Activated CD4-positive, alpha-beta T cell treated with anti-CD3 and anti-CD28 coated beads for 48 hours (primary cell): ENCODE measurements at places on chromosomes 11 and 22.
A peak's percentile ranks its signal among the peaks of the same experiment; 100 is the strongest.

GRCh38 chr11:43316451-43316850 lies 4.7 kb downstream of the API5 start:
- DNase-seq: peak; percentile 34

GRCh38 chr22:46121523-46122287 lies 28.6 kb upstream of the PPARA start:
- no peak for DNase-seq

- no peak for DNase-seq
These were observed 10.6 kb upstream of the NXPE4 start for GRCh38 chr11:114606003-114606801.

GRCh38 chr22:23532731-23533130 lies 47.4 kb downstream of the IGLL1 start:
- no peak for DNase-seq

- peak; percentile 36 for DNase-seq
These were observed 74.4 kb downstream of the ARHGAP32 start for GRCh38 chr11:129117595-129118350.

- no peak for DNase-seq
These were observed 89.9 kb downstream of the MTNR1B start for GRCh38 chr11:93059117-93059957.

DNA sequence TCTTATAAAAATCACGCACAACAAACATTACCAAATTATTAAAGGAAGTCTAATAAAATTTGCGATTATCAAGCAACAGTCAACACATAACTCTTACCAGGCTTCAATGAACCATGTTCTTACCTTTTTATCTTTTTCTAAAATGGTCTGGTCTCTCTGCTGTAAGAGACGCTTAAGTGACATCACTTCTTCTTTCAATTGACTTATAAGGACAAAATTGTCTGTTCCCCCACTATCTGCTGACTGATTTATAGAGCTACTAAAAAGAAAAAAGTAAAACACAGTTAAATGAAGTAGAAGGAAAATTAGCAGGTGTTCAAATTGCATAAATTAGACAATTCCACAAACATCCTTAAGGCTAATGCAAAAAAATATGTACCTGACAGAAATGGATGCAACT lies 10.9 kb downstream of the FAM76B start:
- DNase-seq: no peak

GRCh38 chr11:107043242-107044006 lies 25.1 kb upstream of the GUCY1A2 start:
- DNase-seq: no peak

DNA sequence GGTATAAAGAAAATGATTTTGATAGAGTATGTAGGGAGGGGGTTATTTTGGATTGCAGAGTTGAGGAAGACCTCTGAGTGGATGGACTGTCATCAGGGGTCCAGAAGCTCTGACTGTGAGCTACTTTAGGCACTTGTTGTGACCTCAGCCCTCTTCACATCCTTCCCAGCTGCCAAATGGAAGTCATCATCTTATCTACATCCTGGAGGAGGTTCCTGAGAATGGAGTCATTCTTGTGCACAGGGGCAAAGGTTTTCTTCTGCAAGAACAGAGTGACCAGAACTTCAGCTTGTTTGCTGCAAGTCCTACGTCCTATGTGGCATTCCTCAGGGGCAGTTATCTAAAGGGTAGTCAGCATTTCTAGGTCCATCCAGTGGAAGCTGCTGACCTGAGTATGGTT lies 393.8 kb downstream of the AASDHPPT start:
- DNase-seq: no peak

- no peak for DNase-seq
These were observed 47.2 kb downstream of the LRFN4 start for GRCh38 chr11:66904055-66904454.

GRCh38 chr11:128518493-128519207 lies 68.7 kb downstream of the ETS1 start:
- no peak for DNase-seq

- no peak for DNase-seq
These were observed 42.5 kb downstream of the CLPB start for GRCh38 chr11:72391638-72392423.

- no peak for DNase-seq
These were observed at the start of gene SCARF2 for GRCh38 chr22:20437613-20438426. SCARF2 (minus strand) TSS chr22:20437825; CDS start chr22:20437754, 71 bp downstream.

DNA sequence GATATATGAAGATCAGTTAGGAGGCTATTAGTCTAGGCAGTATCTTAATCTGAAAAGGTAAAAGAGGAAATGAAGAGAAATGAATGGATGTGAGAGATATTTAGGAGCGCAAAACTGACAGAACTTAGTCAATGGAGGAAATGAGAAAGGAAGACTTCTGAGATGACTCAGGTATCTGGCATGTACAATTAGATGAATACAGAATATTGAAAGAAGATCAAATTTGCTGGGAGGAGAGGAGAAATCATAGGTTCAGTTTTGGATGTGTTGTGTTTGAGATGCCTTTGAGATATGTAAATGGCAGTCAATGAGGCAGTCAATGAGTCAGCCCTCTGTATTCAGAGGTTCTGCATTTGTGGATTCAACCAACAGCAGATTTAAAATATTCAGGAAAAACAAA lies 42.9 kb upstream of the GAB2 start:
- no peak for DNase-seq

DNA sequence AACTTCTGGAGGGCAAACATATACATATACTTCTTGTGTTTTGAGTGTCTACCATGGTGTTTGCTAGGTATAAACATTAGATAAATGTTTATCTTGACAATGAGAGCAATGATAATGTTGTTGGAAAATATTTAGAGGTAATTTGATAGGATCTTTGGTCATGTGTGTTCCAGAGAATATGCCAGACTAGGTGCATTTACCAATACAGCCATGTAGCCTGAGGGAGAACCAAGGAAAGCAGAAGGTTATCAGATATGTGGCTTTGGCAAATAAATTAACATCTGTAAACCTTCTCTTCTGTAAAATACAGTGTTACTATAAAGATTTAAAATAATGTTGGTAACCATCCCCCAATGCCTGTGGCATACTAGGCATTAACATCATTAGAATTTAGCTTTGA lies 226.8 kb downstream of the C11orf87 start:
- DNase-seq: no peak
